ENCODE measurements at places on chromosomes 11 and 22.

GRCh38 chr11:85946221-85946620 lies 91.0 kb downstream of the CCDC83 start:
- DNase-seq, result no peak

DNA sequence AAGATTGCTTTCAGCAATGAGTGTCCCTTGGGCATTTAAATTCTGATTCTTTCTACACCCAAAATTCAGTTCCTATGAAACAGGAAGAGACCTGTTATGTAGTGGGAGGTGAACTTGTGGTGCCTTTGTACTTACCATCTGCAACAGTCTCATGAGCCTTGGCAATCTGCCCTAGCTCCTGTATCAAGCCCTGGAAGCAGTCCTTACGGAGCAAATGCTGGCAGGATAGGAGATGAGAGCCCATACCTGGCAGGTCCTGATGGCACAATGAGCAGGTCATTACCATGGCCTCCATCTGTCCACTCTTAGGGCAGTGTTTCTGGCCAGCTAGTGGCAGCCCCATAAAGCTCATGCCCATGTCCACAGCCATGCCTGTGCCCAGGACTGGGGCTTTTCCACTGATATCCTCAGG lies 10.8 kb downstream of the TRIM66 start:
- no peak for DNase-seq

- DNase-seq, result no peak
Observed at GRCh38 chr11:124751741-124752470, at the start of gene VSIG2. TSS of gene VSIG2 (minus strand) at chr11:124752255. CDS start at chr11:124752137, 118 bp downstream.

DNA sequence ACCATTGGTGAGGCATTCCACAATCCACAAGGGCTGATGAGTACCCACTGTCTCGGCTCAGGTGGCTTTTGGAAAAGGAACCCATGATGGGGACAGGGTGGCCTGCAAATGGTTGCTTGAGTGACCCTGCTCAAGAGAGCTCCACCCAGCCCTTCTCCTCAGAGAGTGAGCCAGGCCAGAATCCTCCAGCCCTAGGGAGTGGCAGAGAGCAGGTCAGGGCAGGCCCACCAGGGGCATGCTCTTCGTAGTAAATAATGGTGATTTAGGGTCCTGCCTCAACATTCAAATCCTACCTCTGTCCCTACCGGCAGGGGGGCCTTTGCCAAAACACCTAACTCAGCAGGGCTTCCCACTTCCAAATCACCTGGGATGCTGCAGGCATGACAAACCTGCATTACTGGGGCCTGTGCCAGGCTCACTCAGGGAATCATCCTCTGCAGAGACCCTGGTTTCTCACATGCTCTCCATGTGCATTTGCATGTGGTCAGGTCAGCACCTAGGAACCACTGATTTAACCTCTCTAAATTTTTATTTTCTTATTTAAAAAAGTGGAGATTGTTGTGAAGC lies 17.3 kb upstream of the TP53I11 start:
- DNase-seq, result no peak

Data from stimulated activated CD4-positive, alpha-beta T cell treated with anti-CD3 and anti-CD28 coated beads, Interleukin-15, amount 100 ng/mL, for 1 hour (primary cell).